ENCODE measurements at places on chromosomes 3 and 15.

GRCh38 chr15:49189631-49190030 lies 19.6 kb downstream of the GALK2 start:
- no peak for DNase-seq

GRCh38 chr15:38671675-38672254 lies 107.2 kb upstream of the RASGRP1 start:
- DNase-seq, result no peak

GRCh38 chr3:32313723-32314473 lies 75.4 kb downstream of the CMTM8 start:
- no peak for DNase-seq

GRCh38 chr3:13198264-13198879 lies 125.1 kb upstream of the IQSEC1 start:
- DNase-seq, result no peak

DNA sequence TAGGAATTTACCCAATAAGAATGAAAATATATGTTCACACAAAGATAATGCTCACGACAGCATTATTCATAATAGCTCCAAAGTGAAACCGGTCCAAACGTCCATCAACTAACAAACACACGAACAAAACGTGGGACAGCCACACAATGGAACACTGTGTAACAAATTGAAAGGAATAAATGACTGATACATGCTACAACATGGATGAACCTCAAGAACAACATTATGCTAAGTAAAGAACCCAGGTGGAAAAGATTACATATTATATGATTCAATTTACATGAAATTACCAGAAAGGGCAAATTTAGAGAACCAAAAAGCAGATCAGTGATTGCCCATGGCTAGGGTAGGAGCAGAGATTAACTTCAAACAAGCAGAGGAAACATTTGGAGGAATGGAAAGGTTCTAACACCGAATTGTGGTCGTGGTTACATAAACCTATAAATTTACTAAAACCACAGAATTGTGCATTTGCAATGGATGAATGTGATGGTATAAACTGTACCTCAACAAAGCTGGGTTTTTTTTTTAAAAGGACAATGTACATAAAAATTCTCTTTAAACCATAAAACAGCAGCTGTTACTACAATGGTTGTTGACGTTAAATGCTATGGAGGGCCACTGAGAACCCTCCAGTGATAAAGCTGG lies 76.3 kb downstream of the XXYLT1 start:
- DNase-seq, result no peak

GRCh38 chr15:100334456-100334855 lies 7.3 kb downstream of the ADAMTS17 start:
- DNase-seq, result no peak

- peak; percentile 26 for DNase-seq
Measured at GRCh38 chr3:113532698-113533533, 561 bp downstream of the SIDT1 start.

- peak; percentile 22 for DNase-seq
Measured at GRCh38 chr15:60529332-60529731, 50.4 kb upstream of the ICE2 start.

- peak; percentile 6 for DNase-seq
Measured at GRCh38 chr3:49199239-49199899, 28.0 kb downstream of the KLHDC8B start.

DNA sequence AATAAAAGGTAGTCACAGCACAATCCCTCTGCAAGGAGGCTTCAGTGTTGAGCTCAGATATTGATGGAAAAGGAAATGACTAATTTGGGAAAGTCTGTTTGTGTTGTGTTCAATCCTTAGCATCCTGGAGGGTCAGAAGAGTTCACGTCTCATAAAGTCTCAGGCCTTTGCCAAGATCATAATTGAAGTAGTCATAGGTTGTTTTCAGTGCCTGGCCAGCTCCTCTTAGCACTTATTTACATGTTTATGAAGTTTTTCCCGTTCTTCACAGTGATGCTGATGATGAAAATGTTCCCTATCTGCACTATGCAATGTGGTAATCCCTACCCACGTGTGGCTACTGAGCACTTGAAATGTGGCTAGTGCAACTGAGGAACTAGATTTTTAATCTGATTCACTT lies 61.6 kb upstream of the TGFBR2 start:
- no peak for DNase-seq

GRCh38 chr15:59191855-59192237 lies 14.8 kb upstream of the LDHAL6B start:
- no peak for DNase-seq

GRCh38 chr3:13272831-13273603 lies 147.1 kb downstream of the NUP210 start:
- DNase-seq, result no peak

DNA sequence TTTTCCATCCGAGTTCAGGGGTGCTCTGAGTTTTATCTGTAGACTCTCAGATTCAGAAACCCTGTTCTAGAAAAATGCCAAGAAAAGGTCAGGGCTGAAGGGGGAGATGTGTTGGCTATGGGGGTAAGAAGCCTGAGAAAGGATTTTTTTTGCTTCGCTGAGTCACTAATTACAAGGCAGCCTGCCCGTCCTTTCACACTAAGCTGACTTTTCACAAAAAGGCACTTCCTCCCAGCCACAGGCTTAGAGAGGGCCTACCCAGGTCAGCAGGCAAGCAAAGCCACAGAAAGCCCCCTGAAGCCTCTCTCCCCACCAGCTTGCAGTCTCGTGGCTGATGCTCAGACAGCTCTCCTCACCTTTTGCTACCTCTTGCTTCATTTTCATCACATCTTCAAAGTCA lies 192.6 kb upstream of the PRICKLE2 start:
- no peak for DNase-seq

All from prostate gland (tissue), 2 donors.